ENCODE measurements at places on chromosomes 2 and 18. TPM values are rescaled to one million over a fixed set of nuclear protein-coding genes. Genes with fewer than 3 reads are reported as not detected.

DNA sequence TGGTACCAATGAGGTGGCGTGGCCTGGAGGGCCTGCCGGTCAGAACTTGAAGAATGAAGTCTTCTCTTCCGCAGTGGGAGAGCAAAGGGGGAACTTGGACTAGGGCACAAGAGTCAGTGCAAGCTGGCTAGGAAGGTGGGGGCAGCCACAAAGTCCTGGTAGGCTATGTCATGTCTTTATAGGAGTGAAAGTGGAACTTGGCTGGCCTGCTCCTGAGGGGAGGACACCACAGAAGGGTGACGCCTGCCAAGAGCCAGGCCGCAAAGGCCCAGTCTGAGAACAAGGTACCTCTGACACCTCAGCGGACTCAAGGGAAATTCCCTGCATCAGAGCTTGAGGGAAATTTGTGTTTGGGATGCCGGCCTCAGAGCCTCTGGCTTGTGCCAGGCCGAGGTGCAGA lies 32.2 kb upstream of the MAP3K20 start:
- peak; percentile 24 for DNase-seq

DNA sequence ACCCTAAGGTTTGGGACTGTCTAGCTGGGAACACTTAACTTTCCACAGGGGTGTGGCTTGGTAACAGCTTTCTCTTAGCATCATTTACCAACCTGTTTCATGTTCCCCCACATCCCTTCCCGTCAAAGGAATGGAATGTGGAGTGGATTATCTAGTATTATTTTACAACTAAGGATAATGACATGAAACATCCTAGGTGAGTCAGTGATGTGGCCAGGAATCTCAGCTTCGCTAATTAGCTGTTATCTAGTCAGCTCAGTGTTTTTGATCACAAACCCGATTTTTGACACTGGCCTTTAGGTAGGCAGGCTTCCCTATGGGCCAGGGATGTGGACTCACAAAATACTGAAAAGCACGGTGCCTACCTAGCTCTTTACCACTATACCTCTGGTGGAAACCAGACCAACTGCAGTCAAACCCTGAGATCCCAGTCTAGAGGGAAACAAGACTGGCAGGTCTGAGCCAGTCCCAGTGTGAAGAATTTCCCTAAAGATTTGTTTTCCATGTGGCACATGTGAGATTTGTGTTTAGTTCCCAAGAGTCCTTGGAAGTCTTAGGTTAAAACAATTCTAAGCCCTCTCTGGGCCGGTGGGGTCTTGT lies 2.8 kb upstream of the NRP2 start:
- no peak for DNase-seq

GRCh38 chr2:8551622-8552074 lies 130.2 kb upstream of the ID2 start:
- no peak for DNase-seq

The APCDD1 gene
- total RNA-seq: 126 TPM

DNA sequence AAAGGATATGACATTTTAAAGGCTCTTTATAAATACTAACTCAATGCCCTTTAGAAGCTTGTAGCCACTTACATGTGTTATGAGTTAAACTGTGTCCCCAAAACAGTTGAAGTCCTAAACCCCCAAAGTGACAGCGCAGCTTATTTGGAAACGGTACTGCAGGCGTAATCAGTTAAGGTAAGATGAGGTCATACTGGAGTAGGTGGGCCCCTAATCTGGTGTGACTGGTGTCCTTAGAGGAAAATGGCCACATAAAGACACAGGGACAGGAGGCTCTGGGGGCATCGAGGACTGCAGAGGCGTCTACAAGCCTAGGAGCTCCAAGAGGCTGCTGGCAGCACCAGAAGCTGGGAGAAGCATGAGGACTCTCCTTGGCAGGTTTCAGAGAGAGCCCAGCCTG lies 8.5 kb downstream of the TXNL4A start:
- no peak for DNase-seq

The SCYGR1 gene
- not detected for total RNA-seq

The ANKRD30B gene
- 2.5 TPM for total RNA-seq

- no peak for DNase-seq
These were observed 270.4 kb downstream of the ARHGAP15 start for GRCh38 chr2:143399631-143400069.
